NAMALWA (cell line): ENCODE measurements at places on chromosomes 4 and X.

- DNase-seq, result no peak
These were observed 4.5 kb downstream of the DTHD1 start for GRCh38 chr4:36285784-36286480.

- DNase-seq, result no peak
These were observed 69.3 kb downstream of the GPC4 start for GRCh38 chrX:133346026-133346425.

DNA sequence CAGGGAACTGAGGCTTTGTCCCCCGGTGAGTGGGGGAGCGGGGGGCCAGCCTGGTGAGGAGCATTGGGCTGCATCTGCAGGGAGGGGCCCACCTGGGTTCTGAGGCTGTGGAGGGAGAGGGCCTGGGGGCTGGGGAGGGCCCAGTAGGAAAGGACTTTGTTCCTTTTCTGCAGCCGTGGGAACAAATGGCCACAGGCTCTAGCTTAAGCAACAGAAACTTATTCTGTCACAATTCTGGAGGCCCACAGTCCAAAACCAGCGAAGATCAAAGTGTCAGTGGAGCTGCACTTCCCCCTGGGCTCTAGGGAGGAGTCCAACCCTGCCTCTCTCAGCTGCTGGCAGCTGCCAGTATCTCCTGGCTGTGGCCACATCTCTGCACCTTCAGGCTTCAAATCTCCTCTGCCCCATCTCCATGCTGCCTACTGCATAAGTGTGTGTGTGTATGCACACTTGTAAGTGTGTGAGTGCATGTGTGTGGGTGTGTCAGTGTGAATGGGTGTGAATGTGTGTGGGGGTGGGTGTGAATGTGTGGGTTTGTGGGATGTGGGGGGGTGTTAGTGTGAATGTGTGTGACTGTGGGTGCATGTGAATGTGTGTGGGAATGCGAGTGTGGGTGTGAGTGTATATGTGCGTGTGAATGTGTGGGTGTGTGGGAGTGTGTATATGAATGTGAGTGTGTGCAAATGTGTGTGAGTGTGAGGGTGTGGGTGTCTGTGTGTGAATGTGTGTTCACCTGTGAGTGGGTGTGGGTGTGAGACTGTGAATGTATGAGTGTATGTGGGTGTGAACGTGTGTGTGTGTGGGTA is 204.5 kb upstream of the PSAPL1 start:
- no peak for DNase-seq

DNA sequence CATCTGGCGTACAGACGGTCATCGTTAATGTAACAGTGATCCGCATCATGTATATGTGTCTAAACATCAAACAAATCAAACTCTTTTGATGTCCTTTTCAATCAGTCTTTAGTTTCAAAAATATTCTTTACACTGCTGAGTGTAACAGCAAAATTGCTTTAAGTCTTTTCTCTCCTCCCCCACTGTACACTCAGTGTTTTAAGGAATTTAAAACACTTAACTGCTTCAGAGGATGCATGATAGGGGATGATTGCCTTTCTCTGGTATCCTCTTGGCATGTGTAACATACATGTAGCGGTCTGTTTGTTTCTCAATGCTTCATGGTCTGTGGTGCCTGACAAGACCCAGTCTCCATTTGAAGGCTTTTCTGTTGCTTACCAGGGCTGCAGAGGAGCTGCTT is 41.6 kb downstream of the LIMCH1 start:
- no peak for DNase-seq

DNA sequence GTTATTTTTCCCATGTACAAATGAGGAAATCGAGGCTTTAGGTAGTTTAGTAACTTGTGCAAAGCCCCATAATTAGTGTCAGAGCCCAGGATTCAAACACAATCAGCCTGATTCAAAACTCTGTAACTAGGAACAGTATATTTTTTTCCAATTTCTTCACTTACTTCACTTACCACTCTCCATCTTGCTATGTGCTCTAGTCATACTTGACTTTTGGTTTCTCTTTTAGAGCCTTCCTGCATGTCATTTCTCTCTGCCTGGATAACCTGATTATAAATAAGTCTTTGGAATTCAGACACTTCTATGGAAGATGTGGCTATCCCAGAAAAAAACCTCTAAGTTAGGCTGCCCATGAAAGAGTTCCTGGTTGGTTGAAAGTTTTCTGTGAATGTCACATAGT is 22.2 kb downstream of the SATL1 start:
- no peak for DNase-seq

DNA sequence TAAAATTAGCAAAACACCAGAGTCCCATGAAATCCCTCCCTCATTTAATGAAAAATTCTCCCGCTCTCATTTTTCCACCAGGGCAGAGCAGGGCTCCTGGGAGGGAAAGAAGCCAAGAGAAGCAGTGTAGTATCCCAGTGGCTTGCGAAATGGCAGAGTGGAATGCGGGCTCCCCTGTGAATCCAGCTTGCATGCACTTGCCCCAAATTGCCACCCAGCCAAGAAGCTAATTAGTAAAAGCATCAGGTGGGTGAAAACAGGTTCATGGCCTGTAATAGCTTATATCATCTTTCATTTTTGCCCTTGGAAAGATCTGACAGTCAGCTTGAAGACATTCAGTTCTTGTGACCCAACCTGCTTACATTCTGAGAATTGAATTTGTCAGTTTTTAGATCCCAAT is 10.1 kb downstream of the AMOT start:
- DNase-seq, result no peak

DNA sequence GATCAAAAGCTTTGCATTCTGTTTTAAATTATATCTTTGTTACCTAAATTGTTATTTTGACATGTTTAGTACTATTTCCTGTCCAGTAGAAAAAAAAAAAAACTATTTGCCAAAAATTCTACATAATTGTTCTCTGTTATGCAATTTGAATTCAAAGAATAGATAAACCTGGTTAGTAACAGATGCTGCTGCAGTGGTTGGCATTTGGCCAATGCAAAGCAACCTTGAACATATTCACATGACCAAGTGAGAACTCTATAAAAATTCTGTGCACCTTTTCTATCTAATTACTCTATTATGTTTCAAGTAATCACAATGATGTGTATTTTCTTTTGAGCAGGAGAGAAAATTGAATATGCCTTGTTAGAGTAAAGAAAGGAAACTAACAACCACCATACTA is 1473.4 kb downstream of the RPA4 start:
- peak; percentile 6 for DNase-seq

GRCh38 chr4:30757357-30757756 is 37.2 kb downstream of the PCDH7 start:
- no peak for DNase-seq

DNA sequence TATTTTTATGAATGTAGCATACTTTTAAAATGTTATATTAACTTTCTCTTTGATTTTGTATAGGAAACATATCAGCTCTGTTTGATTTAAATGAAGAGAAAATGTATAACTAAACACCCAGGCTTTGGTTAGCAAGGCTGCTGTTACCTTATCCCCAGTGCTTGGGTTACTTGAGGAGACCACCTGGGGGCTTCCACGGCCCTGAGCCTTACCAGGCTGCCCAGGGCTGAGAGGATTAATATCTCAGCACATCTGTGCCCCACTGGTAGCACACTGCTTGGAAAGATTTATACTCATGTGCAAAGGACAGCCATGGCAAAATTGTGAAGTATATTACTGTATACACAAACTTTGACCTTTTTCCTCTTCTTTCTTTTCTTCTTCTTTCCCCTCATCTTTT is 752.9 kb downstream of the RAPGEF2 start:
- DNase-seq, result no peak

DNA sequence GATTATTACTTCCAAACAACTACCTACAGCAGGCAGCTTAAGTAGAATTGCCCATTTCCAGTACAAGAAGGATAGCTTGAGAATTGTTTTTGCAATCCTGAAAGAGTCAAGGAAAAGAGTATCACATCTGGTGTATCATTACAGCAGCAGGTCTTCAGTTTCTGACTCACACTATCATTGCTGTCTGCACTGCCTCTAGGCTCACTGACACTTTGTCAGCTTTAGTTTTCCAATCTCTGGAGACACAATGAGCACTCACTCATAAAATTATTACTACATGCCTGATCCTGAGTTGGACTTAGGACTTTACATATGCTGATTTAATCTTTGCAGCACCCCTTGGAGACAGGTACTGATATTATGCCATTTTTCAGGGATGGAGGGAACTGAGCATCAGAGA is 244.6 kb upstream of the BOD1L1 start:
- DNase-seq, result no peak

GRCh38 chr4:25578432-25578831 is 77.2 kb upstream of the SLC34A2 start:
- no peak for DNase-seq

DNA sequence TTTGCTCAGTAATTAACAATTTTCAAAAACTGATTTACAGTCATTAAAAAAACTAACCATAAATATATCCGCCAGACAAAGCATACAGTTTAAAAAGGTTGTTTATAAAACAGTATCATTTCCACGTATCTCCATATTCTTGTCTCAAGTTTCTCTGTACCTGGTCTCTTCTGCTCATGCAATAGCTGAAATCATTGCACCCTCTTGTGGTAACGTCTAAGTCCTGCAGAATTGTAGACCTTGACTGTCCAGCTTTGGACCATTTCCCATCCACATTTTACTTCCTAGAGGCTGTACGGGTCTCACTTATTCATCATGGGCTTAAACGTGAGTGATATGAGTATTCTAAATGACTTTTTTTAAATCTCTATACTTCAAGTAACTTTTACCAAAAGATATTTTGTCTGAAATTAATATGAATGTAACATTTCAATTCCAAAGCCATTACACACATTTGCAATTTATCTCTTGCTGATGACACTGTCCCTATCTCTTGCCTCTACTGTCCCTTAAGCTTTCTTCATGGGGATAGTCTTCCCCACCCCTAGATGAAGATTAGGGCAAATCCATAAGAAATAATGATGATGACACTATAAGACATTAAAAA is 118.5 kb downstream of the BTC start:
- peak; percentile 65 for DNase-seq

- no peak for DNase-seq
These were observed 185.3 kb upstream of the NUDT6 start for GRCh38 chr4:123107444-123108252.

- DNase-seq, result peak; percentile 52
These were observed 35.3 kb upstream of the WAS start for GRCh38 chrX:48648336-48648751.

GRCh38 chr4:126486377-126486776 is 1146.4 kb upstream of the INTU start:
- DNase-seq, result no peak

DNA sequence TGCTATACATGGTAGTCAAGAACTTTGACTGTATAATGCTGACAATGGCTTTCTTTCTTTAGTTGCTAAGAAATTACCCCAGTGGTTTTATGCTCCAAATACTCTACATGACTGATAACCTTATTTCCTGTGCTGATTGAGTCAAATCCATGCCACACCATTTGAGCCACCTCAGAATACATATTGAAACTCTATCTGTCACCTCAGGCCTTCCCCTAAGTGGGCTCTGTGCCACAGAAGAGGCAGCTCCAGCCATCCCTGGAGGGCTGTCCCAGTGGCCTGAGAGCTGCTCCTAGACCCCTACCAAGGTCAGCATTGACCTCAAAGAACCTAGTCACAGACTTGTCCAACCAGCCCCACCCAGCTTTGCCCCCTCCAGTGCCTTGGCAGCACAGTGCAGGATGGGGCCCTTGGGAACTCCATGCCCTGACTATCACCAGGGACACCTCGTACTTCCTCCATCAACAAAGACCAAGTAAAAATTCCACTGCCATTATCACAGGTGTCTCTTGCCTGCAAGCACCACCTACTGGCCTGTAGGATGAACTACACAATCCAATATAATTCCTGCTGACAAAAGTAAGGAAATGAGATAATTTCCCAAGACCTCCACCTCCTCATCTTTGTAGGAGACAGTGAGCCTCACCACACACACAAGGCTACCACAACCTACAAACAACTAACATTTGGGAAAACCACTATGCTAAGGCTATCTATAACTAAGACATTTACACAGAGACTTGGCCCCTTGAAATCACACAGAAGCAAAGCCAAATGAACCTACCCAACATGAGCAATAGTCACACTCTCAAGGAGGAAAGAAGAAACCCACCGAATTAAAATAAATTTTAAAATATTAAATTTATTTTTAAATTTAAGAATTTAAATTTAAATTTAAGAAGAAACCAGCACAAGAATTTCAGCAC is 239.9 kb downstream of the NKX6-1 start:
- peak; percentile 32 for DNase-seq

- no peak for DNase-seq
These were observed 1441.6 kb upstream of the PCDH7 start for GRCh38 chr4:29278585-29278984.

DNA sequence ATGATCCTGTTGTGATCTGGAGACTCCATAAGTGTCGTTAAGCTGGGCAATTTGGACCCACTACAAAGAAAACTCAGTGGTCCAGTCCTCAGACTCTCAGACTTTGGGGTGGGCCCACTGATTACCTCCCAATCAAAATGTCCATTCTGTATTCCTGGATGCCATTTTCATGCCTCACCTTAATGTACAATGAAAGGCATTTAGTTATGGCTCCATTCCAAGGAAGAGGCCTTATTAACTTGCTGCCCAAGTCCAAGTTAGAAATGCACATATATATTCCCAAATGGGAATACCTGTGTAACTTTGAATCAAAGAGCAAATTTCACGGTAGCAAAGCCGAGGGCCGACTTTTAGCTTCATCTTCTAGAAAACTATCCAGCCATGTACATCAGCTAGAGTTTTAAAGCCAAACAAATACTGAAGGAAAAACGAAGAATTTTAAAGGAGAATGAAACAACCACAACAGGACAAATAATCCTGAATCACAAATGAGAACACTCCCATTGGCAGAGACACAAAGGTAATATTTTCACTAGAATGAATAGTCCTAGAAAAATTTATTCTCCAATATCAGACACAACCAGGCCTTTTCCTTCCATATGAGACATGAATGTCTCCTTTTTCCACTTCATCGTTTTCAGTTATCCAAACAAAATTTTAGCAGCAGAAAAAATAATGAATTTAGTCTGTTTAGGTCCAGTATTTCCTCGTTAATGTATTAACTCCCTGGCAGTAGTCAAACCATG is 63.7 kb upstream of the HHIP start:
- no peak for DNase-seq

DNA sequence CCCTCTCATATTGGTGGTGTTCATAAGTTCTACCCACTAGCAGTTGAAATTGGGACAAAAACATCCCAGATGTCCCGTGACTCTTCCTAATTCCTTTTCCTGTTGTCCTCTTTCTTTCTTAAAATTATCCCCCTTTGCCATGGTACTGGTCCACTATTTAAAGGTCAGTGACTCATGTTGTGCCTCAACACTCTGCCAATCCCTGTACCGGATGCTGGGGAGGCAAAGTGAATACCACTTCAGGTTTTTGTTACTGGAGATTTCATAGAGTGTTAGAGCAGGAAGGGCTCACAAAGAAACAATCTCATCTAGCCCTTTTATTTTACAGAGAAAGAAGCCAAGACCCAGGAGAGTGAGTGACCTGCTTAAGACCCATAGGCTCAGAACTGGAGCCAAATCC is 24.6 kb downstream of the SEPTIN11 start:
- no peak for DNase-seq

- no peak for DNase-seq
These were observed 358.4 kb downstream of the ARHGAP24 start for GRCh38 chr4:85833302-85833701.

- DNase-seq, result no peak
These were observed 28.3 kb downstream of the HTRA3 start for GRCh38 chr4:8297691-8298485.
